ENCODE measurements at places on chromosomes 1 and 21.

GRCh38 chr1:181184621-181185020, 96.1 kb downstream of the IER5 start:
- no peak for DNase-seq

DNA sequence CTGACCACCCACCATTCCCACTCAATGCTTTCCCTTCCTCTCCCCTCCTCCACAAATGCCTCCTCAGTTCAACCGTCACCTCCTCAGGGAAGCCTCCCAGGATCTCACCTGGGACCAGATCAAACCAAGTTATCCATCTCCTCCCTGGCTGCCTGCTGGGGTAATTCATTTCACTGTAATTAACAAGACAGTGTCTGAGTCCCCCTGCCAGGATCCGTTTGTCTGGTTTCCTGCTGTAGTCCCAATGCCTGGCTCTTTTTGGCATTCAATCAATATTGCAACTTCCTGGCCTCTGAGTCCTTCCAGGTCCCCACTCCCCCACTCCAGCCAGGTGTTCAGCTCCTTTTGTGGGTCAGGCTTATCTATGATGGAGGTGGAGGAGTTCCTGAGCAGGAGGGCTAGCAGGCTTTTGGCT, 687.7 kb downstream of the PTPRU start:
- DNase-seq: no peak

DNA sequence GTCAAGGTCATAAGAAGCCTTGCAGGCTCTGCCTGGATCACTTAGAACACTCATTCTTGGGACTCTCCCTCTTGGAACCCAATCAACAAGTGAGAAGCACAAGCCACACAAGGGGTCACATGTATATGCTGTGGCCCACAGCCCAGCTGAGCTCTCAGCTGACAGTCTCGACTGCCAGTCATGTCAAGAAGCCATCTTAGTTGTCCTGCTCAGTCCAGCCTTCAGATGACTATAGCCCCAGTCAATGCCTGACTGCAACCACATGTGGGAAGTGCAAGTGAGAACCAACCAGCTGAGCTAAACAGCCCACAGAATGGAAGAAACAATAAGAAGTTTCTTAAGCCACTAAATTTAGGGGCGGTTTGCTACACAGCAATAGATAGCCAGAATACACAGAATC, 356.0 kb downstream of the KCNH1 start:
- DNase-seq: no peak

- DNase-seq: no peak
Measured at GRCh38 chr1:156266051-156266450, 16.6 kb downstream of the SMG5 start.

GRCh38 chr21:45019887-45020537, 54.4 kb upstream of the ADARB1 start:
- no peak for DNase-seq

GRCh38 chr1:77655431-77655974, 27.0 kb downstream of the ZZZ3 start:
- no peak for DNase-seq
